ENCODE measurements at places on chromosomes 12 and 14.

GRCh38 chr14:32896979-32897697 lies 41.5 kb upstream of the NPAS3 start:
- DNase-seq, result no peak

- no peak for DNase-seq
Observed at GRCh38 chr12:94571556-94571955, 78.8 kb downstream of the TMCC3 start.

GRCh38 chr14:60014402-60014801 lies 77.3 kb upstream of the PCNX4 start:
- DNase-seq, result no peak

DNA sequence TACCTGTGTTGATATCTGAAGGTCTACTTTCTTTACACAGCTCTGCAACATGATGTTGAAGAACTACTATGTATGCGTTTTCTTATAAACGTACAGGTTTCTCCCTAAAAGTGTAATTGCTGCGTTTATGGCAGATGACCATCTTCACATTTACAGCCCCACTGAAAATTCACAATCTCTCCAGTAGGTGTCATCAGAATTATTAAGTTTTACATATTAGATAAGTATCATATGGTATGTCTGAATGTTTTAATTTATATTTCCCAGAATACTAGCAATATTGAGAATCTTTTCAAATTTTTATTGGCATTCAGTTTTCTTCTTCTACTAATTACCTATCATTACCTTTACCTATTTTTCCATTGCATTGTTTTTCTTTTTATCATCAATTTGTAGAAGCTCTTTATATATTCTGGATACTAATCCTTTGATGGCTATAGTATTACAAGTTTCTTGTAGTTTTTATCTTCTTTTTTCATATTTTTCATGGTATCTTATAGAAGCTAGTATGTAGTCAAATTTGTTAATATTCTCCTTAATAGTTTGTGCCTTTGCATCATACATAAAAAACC lies 123.5 kb downstream of the CAPZA3 start:
- no peak for DNase-seq

DNA sequence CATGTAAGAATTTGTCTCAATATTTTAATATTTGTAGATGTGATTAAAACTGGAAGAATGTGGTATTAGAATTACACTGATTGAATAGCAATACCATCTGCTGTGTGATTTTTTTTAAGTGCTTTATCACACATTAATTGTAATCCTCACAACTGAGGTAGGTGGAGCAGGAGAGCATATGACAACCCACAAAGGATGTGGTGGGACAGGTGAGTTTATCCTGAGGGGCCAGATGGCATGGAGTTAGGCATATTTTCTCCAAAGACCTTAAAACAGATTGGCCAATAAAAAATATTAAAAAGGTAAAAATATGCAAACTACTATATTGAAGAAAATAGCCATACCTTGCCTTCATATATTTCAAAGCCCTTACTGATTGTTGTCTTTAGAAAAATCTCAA lies 7.8 kb downstream of the LRRC10 start:
- DNase-seq, result no peak

DNA sequence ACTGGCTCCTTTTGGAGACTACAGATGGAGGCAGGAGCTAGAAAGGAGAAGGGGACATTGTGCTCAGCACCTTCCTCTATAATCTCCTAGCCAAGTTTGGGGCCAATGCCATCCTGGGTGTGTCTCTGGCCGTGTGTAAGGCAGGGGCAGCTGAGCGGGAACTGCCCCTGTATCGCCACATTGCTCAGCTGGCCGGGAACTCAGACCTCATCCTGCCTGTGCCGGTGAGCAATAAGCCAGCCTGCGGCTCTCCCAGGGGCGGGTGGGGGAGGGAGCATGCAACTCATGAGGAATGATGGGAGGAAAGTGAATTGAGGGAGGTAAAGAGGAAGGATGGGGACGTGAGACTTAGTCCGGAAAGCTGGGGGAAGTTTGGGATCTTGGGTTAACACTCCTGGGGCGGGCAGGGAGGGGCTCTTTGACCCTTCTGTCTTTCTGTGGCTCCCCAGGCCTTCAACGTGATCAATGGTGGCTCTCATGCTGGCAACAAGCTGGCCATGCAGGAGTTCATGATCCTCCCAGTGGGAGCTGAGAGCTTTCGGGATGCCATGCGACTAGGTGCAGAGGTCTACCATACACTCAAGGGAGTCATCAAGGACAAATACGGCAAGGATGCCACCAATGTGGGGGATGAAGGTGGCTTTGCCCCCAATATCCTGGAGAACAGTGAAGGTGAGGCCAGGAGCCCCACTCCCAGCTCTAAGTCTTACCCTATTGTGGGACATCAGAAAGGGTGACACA lies 3.3 kb downstream of the ENO2 start:
- DNase-seq, result no peak

DNA sequence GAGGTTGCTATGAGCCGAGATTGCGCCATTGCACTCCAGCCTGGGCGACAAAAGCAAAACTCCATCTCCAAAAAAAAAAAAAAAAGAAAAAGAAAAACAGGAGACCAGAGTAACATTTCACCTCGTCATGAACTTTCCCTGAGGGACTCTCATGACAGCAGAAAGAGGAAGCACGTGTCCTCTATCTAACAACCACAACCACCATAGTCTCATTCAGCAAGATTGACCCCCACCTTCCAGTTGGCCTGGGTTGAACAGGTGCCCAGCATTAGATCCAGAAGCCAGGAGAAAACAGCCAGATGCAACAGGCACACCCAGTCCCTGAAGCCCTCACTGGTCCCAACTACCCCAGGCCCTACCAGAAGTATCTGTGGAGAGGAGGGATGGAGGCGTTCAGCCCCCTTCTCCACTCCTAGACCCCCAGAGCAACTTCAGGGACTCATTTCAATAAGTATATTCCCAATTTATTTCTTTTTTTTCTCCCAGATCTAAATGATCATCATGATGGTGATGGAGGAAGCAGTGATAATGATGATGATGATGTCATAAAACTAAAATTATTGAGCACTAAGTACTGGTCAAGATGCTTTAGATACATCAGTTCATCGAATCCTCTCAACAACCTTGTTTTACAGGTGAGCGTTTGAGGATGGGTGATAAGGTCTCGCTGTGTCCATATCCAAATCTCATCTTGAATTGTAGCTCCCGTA lies 235.0 kb downstream of the EFCAB11 start:
- no peak for DNase-seq

- no peak for DNase-seq
Observed at GRCh38 chr12:4806439-4807115, 86.4 kb downstream of the GALNT8 start.

DNA sequence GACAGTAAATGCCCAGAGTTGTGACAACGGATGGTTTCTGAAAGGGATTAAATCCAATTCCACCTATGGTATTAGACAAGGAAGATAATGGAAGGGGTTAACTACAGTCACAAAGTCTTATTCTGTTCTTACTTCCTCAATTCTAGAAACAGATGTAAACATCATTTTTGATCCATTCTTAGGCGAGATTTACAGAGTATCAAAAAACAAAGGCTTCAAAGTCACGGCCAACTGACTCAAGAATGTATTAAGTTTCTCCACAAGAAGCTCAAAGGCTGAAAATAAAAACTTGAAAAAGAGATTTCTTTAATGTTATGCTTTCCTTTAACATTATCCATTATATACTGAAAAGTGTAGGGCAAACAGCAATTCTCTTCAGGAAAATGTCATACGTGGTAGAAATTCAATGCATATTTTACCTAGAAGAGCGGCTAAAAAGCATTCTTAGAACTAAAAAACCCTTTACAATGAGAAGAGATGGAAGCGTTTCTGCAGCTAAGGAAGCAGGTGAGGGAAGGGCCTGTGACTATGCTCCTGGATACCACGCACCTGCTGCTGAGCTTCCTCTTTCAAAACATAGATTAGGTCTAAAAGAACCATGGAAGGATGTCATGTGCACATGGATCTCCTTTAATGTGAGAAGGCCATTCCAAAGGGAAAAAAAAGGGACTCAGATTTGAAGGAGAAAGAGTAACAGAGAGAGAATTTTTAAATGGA lies 185.8 kb downstream of the STXBP6 start:
- no peak for DNase-seq

DNA sequence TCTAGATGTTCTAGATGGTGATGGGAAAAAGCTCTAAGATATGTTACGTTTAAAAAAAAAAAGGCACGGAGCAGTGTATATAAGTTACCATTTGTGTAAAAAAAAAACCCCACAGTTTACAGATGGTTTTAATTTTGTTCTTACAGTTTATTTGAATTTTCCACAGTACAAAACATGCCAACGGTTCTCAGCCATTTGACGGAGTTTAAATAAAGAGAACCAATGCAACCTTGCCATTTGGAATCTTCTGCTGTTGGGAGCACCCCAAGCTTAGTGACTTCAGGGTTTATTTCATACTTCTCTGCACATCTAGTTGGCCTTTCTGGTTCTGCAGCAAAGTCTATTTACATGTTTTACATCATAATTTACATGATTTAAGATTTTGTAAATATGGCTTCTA lies 7.7 kb upstream of the HPD start:
- DNase-seq, result no peak

DNA sequence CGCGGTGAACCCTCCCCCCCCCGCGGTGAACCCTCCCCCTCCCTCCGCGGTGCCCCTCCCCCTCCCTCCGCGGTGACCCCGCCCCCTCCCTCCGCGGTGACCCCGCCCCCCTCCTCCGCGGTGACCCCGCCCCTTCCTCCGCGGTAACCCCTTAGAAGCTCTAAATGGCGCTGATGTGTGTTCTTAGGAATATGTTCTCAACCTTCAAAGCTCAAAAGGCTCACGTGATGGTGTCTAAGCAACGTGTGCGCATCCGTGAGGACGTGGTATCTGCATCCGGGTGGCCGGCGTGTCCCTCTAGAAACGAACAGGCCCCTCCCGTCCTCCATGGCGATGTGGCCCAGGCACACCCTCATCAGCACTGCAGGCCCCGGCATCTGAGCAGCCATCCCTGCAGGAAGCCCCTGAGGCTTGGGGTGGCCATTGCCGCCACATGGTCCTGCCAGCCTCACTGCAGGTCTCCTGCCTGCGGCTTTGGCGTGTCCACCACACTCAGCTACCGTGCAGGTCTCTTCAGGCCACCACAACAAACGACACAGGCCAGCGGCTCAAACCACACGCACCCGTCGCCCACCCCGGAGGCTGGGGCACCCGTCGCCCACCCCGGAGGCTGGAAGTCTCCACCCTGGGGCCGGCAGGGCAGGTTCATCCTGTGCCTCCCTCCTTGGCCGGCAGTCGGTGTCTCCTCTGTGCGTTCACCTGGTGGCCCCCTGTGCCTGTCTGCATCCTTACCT lies 14.5 kb upstream of the FBRSL1 start:
- no peak for DNase-seq

All from stimulated activated CD8-positive, alpha-beta memory T cell treated with anti-CD3 and anti-CD28 coated beads, Interleukin-7, amount 100 ng/mL, for 24 hours (primary cell).